ENCODE measurements at places on chromosomes 3 and 15.

DNA sequence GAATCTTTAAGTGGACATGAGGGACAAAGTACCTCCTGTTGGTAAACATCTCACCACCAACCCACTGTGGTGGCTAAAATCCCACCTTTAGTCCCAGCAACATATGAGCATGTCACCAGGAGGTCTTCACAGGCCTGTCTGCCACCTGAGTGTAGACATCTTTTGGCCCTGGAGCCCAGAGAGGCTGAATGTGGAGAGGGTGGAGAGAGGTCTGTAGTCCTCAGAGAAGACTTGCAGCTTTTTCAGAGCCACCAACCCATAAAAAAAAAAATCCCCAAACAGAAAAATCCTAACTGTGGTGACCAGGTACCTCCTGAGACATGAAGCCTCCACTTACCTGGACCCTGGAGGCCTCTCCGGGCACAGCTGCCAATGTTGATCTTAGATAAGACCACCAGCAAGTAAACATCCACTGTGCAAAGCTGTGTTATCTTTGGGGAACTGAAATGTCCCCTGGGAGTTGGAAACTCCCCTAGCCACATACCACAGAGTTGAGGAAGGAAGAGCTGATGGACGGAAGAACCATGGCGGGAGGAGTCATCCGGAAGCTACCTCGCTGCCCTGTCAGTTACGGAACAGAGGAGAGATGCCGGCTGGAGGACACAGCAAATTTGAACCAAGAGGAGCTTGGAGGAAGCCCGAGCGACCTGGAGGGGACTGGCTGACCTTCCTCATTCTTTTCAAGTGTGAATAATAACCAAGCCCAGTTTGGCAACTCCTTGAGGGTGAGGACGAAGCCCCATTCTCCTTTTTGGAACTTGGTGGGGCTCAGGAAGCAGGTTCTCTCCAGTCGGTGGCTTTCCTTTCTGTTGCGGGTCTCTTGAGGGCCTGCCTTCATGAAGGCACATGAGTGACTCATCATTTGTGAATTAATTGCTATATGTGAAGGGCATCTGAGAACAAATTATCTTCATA is at the start of gene GHRL:
GHRL (minus strand) TSS at position 443 of the 915 bp plus-strand sequence. CDS start 2,767 bp downstream, outside the sequence.
- no peak for DNase-seq

- no peak for DNase-seq
Observed at GRCh38 chr15:40190591-40190990, 29.7 kb downstream of the BUB1B start.

DNA sequence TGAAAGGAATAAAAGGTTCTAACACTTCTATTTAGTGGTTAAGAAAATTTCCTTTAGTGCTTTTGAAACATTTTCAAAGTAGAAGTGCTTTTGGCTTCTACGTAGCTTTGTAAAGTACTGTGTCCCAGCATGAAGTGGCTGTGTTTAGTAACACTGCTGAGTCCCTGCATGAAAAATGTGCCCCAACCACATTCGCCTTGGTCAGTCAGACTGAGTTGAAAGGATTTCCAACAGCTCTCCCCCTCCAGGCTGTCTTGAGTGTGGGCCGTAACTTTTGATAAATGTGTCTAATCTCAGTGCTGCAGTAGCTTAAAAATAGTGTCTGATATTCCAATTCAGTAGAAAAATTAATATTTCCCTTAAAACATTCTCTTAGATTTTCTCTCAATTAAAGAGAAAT is 115.0 kb downstream of the NR1D2 start:
- DNase-seq, result no peak

DNA sequence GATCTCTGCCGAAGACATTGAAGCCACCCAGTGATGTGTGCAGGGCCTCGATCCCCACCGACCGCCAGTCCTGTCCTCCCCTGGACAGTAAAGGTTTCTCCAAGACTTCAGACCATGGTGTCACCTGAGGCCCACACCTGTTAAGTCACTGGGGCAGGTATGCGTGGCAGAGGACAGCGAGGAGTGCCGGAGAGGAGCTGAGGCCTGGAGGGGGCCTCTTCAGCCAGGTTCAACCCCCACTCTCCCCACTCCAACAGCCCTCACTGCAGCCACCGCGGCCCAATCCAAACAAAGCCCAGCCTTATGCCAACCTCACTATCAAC is 2.4 kb downstream of the GOLGA8B start:
- DNase-seq, result no peak

GRCh38 chr15:27222479-27222878 is 251.5 kb downstream of the GABRG3 start:
- DNase-seq, result no peak

GRCh38 chr15:44798826-44799225 is 62.5 kb downstream of the TRIM69 start:
- no peak for DNase-seq

DNA sequence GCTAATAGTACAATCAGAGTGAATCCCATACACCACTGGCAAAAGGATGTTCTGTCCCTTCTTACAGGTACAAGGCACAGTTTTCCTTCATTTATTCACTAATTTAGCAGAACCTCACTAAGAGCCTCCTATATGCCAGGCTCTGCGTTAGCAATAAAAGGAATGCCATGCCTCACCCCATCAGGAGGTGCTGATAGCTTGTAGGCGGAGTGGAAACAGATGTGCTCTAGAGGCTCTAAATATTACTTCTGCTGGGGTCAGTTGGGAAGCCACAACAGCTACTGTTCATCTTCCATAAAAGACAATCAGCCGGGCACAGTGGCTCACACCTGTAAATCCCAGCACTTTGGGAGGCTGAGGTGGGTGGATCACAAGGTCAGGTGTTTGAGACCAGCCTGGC is 24.4 kb downstream of the MLH1 start:
- no peak for DNase-seq

GRCh38 chr3:118760585-118761290 is 273.9 kb downstream of the IGSF11 start:
- no peak for DNase-seq

GRCh38 chr3:150597646-150598045 is 5.5 kb upstream of the SELENOT start:
- no peak for DNase-seq

DNA sequence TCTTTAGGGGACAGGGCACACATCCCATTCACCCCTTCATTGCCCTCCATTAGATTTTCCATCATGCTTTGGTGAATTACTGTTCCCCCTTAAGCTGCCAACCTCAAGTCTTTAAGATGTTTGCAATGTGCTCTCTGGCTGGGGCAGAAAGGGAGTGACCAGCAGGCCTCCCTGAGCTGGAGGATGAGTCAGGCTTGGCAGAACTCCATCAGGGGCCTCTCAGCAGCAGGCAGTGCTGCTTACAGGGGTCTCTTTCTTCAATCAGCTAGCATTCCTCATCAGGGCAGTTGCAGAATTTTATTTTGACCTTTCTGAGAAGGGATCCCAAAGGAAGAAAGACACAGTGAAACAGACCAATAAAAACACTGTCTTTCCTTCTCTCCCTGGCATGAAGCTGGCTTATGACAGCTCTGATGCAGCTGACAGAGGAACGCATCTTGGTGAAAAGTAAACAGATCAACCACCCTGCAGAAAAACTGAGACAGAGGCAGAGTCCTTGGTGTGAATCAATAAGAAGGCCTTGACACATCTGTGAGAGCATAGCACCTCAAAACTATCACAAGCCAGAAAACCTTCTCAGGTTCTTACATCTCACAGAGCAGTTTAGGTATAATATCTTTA is 88.7 kb upstream of the MRPL3 start:
- no peak for DNase-seq

DNA sequence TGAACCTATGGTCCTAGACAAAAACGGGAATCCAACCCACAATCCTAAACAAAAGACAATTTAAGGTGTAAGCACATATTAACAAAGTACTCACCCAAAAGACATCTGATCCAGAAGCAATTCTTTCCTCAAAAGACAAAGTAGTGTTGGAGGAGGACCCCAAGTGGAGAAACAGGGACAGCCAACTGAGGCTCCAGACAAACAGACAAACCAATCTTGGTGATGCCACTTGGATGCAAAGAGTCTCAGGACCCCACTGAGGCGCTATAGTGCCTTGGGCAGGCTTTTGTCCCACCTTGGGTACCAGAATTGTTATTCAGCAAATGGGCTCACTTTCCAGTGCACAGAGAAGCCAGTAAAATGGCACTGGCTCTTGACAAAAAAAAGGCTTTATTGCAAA is 613.8 kb downstream of the DIPK2A start:
- no peak for DNase-seq

- no peak for DNase-seq
Observed at GRCh38 chr3:102715030-102715697, 280.3 kb downstream of the ZPLD1 start.

- DNase-seq, result no peak
Observed at GRCh38 chr3:111910806-111911205, 51.7 kb downstream of the PHLDB2 start.

DNA sequence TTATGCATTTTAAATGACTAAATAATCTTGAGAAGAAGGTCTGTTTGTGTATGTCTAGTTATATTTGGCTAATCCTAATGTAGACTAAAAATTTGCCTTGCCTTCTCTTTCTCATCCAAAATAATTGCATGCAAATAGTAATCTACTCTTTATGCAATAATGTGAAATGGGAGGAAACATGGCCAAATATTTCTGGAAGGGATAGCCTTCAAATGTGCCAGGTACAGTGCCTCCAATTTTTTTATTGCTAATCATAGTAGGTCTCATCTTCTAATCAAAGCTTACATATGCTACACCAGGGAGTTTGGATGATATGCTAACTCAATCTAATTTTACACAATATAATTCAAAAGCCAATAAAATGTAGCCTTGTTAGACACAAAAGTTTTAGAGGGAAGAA is 911.3 kb downstream of the NAALADL2 start:
- DNase-seq, result no peak

All from stimulated activated CD8-positive, alpha-beta memory T cell treated with anti-CD3 and anti-CD28 coated beads, Interleukin-2, amount 100 ng/mL, for 1 hour (primary cell).